ENCODE measurements at places on chromosomes 12 and 14.

DNA sequence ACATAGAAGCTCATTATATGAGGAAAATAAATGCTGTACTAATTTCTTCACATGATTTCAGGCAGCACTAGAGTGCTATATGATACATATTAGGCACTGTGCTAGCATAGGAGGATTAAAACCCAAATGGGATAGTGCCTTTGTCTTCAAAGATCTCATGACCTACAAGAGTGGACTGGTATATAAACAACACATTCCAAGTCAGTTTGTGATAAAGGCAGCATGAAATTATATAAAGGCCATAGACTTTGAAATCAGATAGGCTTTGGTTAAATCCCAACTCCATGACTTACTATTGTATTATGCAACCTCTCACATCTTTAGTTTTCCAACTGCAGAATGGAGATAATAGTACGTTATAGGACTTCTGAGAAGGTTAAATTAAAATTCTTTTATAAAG is 179.7 kb downstream of the RAD51B start:
- H3K27ac ChIP-seq: no peak overlapping the region
- H3K27me3 ChIP-seq: no peaks in the 10 kb centered on the region
- no peak overlapping the region for H3K4me3 ChIP-seq
- no peak for DNase-seq
- H3K36me3 ChIP-seq: no peaks in the 10 kb centered on the region

- no peaks in the 10 kb centered on the region for H3K27me3 ChIP-seq
- peak overlapping the region; percentile 83 for H3K4me3 ChIP-seq
- peak; percentile 40 for DNase-seq
- H3K36me3 ChIP-seq: no peaks in the 10 kb centered on the region
Observed at GRCh38 chr12:121628037-121628436, 1.7 kb downstream of the ORAI1 start.

GRCh38 chr14:105859717-105860614 is 333.6 kb downstream of the TMEM121 start:
- H3K4me3 ChIP-seq: peak overlapping the region; percentile 100
- H3K36me3 ChIP-seq: peaks cover 93% of the 10 kb centered on the region
- peak; percentile 14 for DNase-seq
- no peaks in the 10 kb centered on the region for H3K27me3 ChIP-seq
- H3K4me1 ChIP-seq: peaks cover 6% of the 10 kb centered on the region
- peak overlapping the region; percentile 86 for H3K27ac ChIP-seq

DNA sequence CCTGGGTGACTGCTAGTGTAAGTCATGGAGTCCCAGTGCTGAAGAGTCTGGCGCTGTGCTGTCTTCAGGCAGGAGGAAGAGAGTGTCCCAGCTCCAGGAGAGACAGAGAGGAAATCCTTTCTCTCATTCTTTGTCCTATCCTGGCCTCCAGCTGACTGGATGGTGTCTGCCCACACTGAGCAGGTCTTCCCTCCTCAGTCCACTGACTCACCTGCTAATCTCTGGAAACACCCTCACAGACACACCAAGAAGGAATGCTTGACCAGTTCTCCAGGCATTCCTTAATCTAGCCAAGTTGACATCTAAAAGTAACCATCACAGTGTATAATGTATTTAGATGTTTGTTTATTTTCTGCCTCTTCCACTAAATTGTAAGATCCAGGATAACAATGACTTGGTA is 53.9 kb downstream of the EMP1 start:
- no peaks in the 10 kb centered on the region for H3K36me3 ChIP-seq
- H3K4me1 ChIP-seq: no peaks in the 10 kb centered on the region
- no peak overlapping the region for H3K4me3 ChIP-seq

GRCh38 chr14:48341069-48341468 is 665.7 kb upstream of the MDGA2 start:
- no peak for DNase-seq
- no peak overlapping the region for H3K27ac ChIP-seq
- H3K27me3 ChIP-seq: no peaks in the 10 kb centered on the region
- H3K36me3 ChIP-seq: no peaks in the 10 kb centered on the region
- no peaks in the 10 kb centered on the region for H3K4me1 ChIP-seq

DNA sequence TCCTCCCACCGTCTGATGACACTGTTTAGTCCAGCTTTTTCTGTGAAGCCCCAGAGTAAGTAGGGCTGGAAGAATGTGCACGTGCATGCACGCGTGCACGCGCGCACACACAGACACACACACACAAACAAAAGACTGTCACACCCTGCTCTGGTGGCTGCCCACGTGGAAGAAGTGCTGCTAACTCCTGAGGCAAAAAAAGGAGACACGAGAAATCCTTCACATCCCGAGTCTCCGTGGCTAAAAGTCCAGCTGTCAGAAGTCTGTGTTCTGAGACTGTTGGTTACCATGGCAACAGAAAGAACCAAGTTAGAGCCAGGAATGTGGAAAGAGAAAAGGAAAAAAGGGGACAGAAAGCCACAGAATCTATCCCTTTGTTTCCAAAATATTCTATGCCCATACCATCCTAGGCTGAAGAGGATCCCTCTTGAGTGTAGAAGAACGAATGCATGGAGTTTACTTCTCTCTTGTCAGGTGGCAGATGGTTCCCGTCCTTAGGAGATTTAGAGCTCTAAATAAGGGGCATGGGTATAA is 1.6 kb upstream of the C12orf71 start:
- no peak for DNase-seq
- no peaks in the 10 kb centered on the region for H3K4me1 ChIP-seq
- H3K4me3 ChIP-seq: no peak overlapping the region
- H3K36me3 ChIP-seq: no peaks in the 10 kb centered on the region

DNA sequence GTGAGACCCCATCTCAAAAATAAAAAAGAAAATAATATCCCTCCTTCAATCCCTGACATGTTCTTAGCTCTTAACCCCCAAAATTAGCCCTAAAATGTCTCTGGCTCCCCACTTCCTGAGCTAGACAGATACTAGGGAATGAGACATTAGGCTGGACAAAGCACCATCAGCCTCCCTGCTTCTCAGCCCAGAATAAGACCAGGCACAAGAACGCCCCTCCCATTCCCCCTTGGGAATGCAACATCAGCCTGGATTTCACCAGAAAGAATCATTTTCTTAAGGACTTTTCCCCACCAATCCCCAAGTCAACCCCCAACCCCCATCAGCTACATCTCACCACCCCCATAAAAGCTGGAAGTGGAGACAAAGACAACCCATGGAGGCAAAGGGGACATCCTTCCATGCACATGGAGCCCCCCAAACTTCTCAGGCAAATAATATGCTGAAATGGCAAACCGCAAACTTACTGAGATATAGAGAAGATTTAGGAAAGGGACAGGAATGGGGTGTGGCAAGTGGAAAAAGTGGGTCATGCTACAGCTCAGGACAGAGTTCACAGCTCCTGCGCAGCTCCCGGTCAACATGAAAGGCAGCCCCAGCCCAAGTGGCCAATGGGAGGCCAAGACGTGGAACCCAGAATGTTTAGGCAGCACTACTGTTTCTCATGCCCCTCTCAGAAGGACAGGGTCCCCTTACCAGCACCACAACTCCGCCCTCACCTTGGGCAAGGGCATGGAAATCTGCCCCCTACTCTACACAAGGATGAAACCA is 2.7 kb downstream of the CHD4 start:
- peaks cover 40% of the 10 kb centered on the region for H3K4me1 ChIP-seq
- peaks cover 4% of the 10 kb centered on the region for H3K36me3 ChIP-seq
- H3K27me3 ChIP-seq: no peaks in the 10 kb centered on the region
- H3K27ac ChIP-seq: no peak overlapping the region
- DNase-seq: no peak

- no peaks in the 10 kb centered on the region for H3K4me1 ChIP-seq
- H3K27ac ChIP-seq: no peak overlapping the region
- no peak overlapping the region for H3K4me3 ChIP-seq
- no peaks in the 10 kb centered on the region for H3K27me3 ChIP-seq
Observed at GRCh38 chr14:83164016-83164415, 1630.4 kb upstream of the SEL1L start.

DNA sequence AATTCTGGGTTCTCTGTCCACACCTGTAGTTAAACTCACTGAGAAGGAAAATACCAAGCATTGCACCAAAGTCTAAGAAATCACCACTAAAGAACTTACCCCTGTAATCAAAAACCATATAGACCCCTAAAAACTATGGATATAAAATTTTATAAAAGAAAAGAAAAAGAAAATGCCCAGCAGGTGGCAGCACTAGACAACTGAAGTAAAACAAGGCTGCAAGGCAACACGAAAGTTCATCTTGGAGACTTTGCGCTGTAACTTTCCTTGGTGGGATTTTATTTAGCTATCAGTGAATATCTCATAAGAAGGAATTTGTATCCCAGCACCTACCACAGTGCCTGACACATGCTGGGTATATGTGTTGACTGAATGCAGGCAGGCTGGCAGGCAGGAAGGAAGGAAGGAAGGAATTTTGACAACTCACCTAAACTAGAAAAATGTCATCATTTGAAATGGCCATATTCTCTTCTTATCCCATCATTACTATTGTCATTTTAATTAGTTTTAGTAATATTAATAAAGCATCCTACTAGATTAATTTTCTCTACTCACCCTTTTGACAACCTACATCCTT is 68.2 kb upstream of the ETV6 start:
- DNase-seq: peak; percentile 78
- H3K4me1 ChIP-seq: peaks cover 11% of the 10 kb centered on the region
- H3K27ac ChIP-seq: no peak overlapping the region

DNA sequence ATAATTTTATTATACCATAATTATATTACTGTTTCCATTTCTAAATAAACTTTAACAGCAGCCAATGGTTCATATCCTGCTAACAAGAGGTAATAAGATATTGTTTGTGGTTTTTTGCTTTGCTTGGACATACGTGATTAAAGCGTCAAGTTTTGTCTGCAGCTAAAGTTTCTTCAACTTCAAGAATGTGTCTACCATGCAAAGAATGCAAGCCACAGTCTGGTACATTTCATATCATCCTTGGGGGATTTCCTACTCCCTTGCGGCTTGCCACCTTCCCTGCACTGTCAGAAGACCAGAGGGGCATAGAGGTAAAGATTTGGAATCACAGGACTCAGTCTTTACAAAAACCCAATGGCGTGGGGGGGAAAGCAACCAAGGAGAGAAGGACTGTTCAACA is 125.2 kb downstream of the MED13L start:
- H3K27ac ChIP-seq: no peak overlapping the region
- no peaks in the 10 kb centered on the region for H3K36me3 ChIP-seq
- peak; percentile 25 for DNase-seq
- no peak overlapping the region for H3K4me3 ChIP-seq
- H3K27me3 ChIP-seq: no peaks in the 10 kb centered on the region
- H3K4me1 ChIP-seq: peaks cover 17% of the 10 kb centered on the region

DNA sequence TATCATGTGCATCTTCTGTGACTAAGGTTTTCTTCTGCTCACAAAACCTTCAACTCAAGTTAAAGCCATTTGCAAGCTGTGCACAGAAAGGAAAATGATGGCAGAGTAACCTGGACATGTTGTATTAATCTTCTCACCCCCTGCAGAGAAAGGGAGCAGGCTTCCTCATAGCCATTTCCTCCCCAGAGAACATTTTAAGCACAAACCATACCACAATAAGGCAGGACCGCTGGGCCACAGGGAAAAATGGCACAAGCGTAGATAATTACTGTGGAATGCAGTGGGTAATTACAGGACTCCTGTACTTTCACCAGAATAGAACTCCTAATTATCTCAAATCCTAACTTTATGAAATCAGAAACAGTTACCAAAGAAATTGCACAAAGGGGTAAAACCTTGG is 215.7 kb downstream of the KIF21A start:
- no peaks in the 10 kb centered on the region for H3K36me3 ChIP-seq
- H3K4me1 ChIP-seq: no peaks in the 10 kb centered on the region
- H3K27ac ChIP-seq: no peak overlapping the region
- no peaks in the 10 kb centered on the region for H3K27me3 ChIP-seq
- no peak overlapping the region for H3K4me3 ChIP-seq
- DNase-seq: no peak

DNA sequence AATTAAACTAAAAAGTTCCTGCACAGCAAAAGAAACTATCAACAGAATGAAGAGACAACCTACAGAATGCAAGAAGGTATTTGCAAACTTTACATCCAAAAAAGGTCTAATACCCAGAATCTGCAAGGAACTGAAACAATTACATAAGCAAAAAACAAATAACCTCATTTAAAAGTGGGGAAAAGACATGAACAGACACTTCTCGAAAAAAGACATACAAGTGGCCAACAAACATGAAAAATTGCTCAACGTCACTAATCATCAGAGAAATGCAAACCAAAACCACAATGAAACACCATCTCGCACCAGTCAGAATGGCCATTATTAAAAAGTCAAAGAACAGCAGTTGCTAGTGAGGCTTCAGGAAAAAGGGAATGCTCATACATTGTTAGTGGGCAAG is 15.2 kb downstream of the PDE6H start:
- H3K27ac ChIP-seq: no peak overlapping the region
- no peak overlapping the region for H3K4me3 ChIP-seq
- DNase-seq: no peak
- no peaks in the 10 kb centered on the region for H3K27me3 ChIP-seq
- no peaks in the 10 kb centered on the region for H3K36me3 ChIP-seq

DNA sequence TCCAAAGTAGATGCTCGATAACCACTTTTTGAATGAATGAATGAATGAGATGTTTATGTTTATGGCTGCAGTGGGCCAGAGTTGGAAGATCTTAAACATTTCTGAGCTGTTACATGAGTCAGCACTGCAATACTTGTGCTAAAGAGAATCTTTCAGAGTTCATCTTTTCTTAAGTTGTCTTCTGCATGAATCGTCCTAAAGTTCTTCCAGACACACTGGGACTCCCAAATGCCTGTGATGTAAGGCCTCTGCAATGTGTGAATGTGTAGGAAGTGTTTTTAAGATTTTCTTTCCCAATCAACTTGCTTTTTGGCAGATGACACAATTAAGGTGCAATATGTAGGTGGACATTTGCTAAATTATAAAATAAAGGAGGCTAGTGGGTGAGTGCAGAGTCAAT is 50.3 kb upstream of the TRIM9 start:
- H3K36me3 ChIP-seq: no peaks in the 10 kb centered on the region
- no peaks in the 10 kb centered on the region for H3K27me3 ChIP-seq
- H3K27ac ChIP-seq: no peak overlapping the region
- H3K4me1 ChIP-seq: no peaks in the 10 kb centered on the region

DNA sequence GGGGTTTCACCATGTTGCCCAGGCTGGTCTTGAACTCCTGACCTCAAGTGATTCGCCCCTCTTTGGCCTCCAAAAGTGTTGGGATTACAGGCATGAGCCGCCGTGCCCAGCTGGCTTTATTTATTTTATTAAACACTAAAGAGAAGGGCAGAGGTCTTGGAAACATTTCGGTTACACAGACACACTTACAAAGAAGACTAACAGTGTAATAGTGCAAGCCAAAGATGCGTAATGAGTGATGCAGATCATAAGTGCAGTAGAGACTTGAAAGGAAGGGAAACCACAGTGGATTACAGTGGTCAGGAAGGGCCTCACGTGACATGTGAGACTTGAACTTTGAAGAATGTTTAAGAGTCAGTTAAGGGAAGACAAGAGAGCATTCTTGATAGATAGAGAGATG is 33.9 kb upstream of the CDK17 start:
- no peak overlapping the region for H3K4me3 ChIP-seq
- no peaks in the 10 kb centered on the region for H3K36me3 ChIP-seq
- DNase-seq: peak; percentile 40
- no peaks in the 10 kb centered on the region for H3K27me3 ChIP-seq

- peaks cover 5% of the 10 kb centered on the region for H3K4me1 ChIP-seq
- no peaks in the 10 kb centered on the region for H3K36me3 ChIP-seq
- H3K4me3 ChIP-seq: no peak overlapping the region
- no peaks in the 10 kb centered on the region for H3K27me3 ChIP-seq
- no peak overlapping the region for H3K27ac ChIP-seq
- no peak for DNase-seq
Observed at GRCh38 chr12:111309584-111309983, 59.3 kb downstream of the PHETA1 start.

All from B cell (primary cell).